ENCODE measurements at places on chromosomes 5 and 9.

DNA sequence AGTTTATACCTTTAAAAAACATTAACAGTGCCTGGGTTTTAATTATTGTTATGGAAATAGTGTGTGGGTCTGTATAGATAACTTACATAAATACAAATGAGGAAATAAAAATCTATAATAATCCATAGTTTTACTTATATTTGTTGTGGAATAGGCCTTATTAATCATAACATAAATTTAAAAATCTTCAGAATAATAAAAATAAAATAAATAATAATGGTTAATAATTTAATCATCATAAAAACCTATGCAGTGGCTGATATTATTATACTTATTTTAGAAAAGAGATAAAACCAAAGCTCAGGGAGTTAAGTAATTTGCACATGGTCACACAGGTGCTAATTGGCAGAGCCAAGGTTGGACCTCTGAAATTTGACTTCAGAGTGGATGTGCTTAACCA is 785.3 kb upstream of the SEMA6A start:
- DNase-seq, result no peak

- DNase-seq, result no peak
Measured at GRCh38 chr9:17614903-17615302, 36.0 kb downstream of the SH3GL2 start.

- DNase-seq, result no peak
Measured at GRCh38 chr5:148841519-148841918, 15.1 kb downstream of the ADRB2 start.

GRCh38 chr5:134491841-134492442 is 33.5 kb upstream of the JADE2 start:
- DNase-seq, result no peak

DNA sequence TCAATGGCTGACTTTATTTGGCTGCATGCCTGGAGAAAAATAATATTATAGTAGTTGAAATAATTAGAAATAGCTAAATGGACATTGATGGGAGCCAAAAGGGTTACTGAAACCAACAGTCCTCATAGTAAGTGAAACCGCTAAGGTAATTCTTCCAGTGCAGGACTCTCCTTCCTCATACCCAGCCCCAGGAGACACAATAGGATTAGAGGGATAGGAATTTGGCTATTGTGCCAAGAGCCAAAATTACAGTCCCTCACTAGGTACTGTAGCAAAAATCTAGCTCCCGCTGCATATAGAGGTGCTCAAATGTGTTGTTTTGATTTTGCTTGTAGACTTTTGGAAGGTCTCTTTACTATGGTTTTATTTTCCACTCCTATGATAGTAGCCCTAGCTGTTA is 20.2 kb downstream of the GLDC start:
- DNase-seq, result no peak

DNA sequence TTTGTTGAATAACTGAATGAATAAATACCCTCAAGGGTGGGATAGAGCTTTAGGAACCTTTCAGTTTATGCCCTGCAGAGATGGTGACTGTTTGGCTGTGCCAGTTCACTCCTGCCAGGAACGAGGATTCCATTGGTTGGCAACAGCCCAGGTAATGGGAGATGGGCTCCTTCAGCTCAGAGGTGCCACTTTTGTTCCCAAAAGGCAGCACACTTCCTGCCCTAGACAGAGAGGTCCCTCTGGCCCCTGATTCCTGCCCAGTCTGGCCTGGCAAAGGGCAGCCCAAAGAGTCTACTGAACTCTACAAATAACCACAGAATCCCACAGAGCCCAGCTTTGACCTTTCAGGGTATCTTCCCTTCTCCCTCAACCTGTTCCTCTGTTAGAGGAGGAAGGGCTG is 1.6 kb downstream of the C9orf152 start:
- no peak for DNase-seq

- no peak for DNase-seq
Measured at GRCh38 chr9:68705531-68706362, 707 bp downstream of the PIP5K1B start.

- DNase-seq, result no peak
Measured at GRCh38 chr9:108956631-108957026, 22.4 kb downstream of the ABITRAM start.

- DNase-seq, result no peak
Measured at GRCh38 chr9:78326564-78326963, 29.6 kb downstream of the PSAT1 start.

DNA sequence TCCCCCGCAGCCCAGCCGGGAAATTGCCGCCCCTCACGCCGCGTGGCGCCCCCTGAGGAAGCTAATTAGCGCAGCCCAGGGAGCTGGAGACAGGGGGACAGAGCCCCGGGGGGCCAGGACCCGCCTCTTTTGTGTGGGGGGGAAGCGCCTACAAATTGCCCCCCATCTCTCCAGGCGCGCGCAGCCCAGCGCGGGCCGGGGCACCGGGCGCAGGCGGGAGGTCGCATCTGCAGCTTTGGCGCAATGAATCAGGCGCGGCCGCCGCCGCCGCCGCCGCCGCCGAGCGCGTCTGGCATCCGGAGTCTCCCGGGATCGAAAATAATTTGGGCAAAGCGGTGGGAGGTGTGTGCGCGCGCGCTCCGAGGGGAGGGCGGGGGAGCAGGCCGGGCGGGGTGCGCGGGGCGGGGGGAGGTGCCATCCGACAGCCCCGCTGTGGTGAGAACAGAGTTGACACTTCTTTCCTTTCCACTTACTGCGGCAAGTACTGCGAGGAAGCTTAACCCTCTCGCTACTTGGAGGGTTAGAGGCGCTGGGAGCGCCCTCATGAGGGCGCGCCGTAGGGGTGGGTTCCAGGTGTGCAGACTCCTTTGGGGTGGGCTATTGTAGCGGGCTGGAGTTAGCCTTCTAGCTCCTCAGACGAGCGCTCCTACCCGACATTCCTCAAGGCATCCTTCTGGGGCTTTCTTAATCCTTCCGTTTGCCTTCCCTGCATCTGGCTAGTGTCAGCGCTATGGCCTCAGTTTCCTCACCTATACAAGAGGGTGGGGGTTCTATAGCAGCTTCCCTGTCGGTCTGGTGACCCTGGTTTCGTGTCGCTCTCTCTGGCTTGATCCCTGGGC is 63.1 kb downstream of the CXXC5 start:
- peak; percentile 62 for DNase-seq

DNA sequence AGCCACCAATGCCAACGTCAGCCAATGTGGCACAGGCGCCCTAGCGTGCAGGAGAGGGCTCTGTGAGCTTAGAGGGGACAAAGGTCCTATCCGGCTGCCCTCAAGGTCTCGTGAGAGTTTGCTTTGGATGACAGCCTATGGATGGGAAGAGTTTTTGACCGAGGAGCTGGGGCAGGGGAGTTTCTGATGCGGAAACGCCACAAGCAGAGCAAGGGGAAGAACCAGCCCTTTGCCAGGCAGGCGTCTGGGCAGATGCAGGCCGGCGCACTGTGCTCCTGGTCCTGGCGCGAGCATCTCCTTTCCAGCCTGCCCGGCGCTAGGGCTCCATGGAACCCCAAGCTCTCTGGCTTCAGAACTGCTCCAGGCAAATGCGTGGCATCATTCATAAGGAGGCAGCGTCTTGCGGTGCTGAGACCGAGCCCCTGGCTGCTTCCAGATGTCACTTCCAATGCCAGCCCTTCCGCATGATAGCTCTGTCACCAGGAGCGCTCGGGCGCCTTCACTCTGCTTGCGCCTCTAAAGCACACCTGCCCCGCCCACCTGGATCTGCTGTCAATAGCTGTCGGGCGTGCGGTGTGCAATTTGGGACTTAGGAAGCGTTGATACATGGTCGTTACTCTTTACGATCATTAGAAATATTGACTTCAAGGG is 374.9 kb upstream of the IRX1 start:
- DNase-seq, result no peak

GRCh38 chr5:56126487-56127179 is 106.5 kb downstream of the ANKRD55 start:
- no peak for DNase-seq

- no peak for DNase-seq
Measured at GRCh38 chr5:50564079-50564478, 102.4 kb upstream of the PARP8 start.

DNA sequence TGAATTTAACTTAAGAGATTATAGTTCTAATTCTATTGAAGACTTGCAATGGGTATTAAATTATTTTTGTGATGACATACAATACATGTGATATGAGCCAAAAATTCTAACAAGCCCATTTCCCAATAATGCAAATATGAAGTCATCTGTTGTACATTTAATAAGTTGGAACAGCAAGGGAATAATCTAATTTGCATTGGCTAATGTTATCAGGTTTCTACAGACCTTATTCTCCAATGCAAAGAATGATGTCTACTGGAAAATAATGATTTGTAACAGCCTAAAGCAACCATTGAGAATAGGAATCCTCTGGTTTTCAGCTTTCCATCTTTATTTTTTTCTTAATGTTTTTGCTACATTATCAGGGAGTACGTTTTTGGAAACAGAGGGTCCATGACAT is 89.1 kb upstream of the MINAR2 start:
- DNase-seq, result no peak

- no peak for DNase-seq
Measured at GRCh38 chr9:18672706-18673105, 198.8 kb downstream of the ADAMTSL1 start.

- DNase-seq, result no peak
Measured at GRCh38 chr5:68839019-68839552, 254.7 kb upstream of the SLC30A5 start.

GRCh38 chr5:143635146-143635752 is 176.7 kb upstream of the HMHB1 start:
- no peak for DNase-seq

GRCh38 chr5:146003852-146004251 is 67.5 kb downstream of the SH3RF2 start:
- no peak for DNase-seq

- DNase-seq, result no peak
Measured at GRCh38 chr5:82754759-82755158, 322.4 kb downstream of the TMEM167A start.

DNA sequence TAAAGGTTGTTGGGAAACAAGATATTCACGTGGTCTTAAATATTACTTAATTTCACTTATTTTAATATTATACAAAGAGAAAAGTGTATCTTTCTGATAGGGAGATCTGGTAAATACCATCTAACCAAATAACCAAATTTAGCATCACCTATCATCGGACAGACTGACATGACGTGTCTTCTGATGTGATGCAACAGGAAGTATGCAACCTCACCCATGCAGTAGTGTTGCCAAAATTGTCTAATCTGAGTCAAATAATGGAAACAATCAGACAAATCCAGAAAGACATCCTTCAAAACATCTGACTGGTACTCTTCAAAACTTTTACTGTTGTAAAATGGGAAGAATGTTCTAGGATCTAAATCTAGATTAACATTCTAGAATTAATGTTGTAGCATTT is 148.0 kb downstream of the FGF1 start:
- DNase-seq, result no peak

GRCh38 chr5:149754172-149754880 is 24.2 kb downstream of the PPARGC1B start:
- no peak for DNase-seq

DNA sequence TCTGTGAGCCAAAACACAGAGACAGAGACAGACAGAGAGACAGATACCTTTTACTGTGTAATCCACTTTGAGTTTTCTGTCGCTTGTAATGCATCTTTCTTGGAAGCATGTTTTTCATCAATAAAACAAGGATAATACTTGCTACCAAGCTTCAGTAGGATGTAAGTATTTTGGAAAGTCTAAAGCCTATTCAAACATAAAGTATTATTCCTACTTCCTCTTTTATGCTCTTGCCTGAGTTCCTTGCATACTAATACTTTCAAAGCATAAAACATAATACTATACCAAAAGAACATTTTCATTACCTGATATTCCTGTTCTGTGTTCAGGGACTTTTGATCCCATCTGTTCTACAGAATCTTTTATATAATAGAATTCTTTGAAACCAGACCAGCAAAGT is 64.5 kb upstream of the SLC30A5 start:
- no peak for DNase-seq

- no peak for DNase-seq
Measured at GRCh38 chr9:6272229-6272598, 56.0 kb upstream of the TPD52L3 start.

GRCh38 chr9:79731171-79731890 is 159.6 kb downstream of the TLE4 start:
- no peak for DNase-seq

DNA sequence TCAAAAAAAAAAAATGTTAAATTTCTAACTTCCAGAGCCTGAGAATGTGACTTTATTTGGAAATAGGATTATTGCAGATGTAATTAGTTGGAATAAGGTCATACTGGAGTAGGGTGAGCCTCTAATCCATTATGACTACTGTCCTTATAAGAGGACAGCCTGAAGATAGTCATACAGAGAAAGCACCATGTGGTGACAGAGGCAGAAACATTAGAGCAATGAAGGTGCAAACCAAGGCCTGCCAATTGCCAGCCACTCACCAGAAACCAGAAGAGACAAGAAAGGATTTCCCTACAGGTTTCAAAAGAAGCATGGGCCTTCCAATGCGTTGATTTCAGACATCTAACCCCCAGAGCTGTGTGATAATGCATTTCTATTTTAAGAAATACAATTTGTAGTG is 659.2 kb upstream of the CHD1 start:
- DNase-seq, result no peak

DNA sequence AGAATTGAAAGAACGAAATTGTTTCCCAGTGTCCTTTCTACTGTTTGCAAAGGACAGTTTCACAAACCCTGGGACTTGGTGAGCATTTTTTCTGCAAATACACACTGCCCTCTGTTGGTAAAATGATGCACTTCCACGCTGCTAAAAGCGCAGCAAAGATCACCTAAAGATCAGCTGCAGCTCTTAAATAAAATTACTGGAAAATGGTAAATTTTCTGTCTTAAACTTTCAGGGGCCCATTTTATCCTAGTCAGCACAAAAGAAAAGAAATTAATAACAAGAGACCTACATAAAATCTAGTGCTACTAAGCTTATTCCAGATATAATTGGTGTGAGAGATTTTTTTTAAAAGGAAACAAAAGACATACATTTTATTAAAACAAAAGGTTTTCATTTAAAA is 566.0 kb downstream of the CAAP1 start:
- no peak for DNase-seq

DNA sequence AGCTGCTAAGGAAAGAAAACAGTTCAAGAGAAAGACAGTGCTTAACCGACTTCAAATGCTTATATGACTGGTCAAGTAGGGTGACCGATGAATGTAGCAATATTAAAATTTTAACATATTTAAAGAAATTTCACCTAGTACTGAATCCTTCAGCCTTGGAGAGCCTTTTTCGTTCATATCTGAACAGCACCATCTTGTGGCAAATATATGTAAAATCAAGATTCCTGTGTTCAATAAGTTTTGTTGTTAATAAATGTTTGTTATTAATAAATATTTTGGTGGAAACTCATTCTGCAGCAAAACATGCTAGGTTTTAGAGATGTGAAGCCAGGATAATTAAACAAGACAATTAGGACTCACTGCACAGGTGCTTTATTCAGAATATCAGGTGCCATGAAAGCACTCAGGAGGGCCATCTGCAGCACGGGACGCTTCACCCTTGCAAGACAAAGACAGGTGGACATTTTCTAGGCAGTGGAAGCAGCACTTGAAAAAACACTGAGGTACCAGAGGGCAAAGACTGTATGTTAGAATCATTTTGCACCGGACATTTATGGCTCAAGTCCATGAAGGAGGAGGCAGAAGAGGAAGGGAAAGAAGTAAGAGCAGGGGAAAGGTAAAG is 15.6 kb downstream of the TICAM2 start:
- no peak for DNase-seq

GRCh38 chr9:21326526-21327139 is 8.6 kb downstream of the KLHL9 start:
- no peak for DNase-seq

Measured in DMS 273 treated with DMSO at 0.1 percent for 48 hours (cell line).